ENCODE measurements at places on chromosomes 3 and 15.

- DNase-seq = no peak
Measured at GRCh38 chr3:85567071-85567676, 608.4 kb downstream of the CADM2 start.

DNA sequence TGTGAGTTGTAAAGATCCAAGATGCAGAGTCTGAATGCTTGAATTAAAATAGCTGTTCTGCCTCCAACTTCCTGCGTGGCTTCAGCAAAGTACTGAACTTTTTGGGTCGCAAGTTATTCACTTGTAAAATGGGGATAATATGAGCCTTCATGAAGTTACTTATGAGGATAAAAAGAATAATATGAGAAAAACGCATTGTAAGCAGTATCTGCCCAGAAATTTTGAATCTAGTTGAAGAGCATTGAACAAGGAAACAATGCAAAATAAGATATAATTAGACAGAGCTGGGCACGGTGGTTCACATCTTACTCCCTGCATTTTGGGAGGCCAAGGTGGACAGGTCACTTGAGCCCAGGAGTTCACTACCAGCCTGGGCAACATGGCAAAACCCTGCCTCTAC is 37.8 kb downstream of the AQP9 start:
- DNase-seq = no peak

GRCh38 chr3:188294113-188294512 is 140.2 kb downstream of the LPP start:
- DNase-seq = no peak

GRCh38 chr3:52385157-52385556 is 59.7 kb downstream of the SEMA3G start:
- DNase-seq = peak; percentile 27

DNA sequence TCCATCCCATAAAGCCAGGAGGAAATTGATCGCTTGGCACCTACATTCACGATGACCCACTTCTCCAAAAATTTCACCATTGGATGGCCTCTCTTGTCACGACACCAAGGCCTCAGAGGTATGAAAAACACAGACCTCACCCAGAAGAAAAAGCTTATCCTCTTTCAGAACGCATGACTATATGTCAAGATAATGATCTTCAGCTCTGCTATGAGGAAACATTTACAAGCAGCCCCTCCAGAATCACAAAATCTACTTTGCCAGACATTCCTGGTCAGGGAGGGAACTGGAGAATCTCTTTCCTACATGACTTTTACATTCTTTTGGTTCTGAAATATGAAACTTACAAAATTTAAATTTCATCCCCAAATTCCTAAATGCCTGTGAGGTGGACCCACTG is 122.7 kb downstream of the WNT5A start:
- no peak for DNase-seq

GRCh38 chr3:122948408-122948807 is 79.2 kb downstream of the SEMA5B start:
- no peak for DNase-seq

DNA sequence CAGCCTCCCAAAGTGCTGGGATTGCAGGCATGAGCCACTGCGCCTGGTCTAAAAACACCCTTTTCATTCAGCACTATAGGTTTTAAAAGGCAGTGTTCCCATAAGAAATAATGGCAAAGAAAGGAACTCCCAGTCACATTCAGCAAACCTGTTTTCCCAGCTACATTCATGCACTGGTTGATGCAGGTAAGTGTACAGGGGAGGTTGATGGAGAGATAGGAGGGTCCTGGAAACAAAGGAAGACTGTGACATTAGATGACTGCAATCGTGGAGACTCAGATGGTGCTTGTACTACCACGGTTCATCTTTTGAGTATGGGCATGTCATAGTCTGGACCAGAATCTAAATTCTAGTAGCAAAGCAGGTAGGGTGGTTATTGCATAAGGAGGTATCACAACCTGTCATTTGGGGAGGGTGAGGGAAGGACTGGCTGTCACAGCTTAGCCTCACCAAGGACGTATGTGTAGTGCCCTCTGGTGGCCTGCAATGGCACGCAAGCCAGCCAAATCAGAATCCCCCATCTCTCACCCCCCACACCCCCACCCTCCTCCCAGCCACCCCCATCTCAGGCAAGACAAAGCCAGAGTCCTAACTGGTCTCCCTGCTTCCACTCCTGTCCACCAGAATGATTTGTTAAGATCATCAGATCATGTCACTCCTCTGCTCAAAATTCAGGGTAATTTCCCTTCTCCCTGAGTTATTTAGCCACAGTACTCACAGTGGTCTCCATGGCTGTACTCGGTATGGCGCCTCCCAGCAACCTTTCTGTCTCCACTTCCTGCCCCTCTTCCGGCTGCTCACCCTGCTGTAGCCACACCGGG is 28.8 kb upstream of the UBL7 start:
- peak; percentile 62 for DNase-seq

DNA sequence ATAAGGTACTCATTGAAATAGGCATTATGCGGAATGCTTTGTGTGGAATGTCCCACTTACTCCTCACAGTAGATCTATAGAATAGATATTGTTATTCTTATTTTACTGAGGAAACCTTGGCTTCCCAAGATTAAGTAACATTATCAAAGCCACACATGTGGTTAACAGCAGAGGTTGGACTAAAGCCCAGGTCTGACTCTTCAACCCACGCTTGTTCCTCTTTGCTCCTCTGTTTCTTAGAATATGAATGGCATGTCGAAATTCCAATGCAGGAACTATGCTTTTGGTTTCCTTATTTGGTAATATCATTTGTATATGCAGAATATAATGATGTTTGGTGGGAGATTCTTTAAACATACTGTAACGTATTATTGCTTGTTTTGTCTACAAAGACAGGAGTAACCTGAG is 818.8 kb upstream of the LMCD1 start:
- no peak for DNase-seq

DNA sequence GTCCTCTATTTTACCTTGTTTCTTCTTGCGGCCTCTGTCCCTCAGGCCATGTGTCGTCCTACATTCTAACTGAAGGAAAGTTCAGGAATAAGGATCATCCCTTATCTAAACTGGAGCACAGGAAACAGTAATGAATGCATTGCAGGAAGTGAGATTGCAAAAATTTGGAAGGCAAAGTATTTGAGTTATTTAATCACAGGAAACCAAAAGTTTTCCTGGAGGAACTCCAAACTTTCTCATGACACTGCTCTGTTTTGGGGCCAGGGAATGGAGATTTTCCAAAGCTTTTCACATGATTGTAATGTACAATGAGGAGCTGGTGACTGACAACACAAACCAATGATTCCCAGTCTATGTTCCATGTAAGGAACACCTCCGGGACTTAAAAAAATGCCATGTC is 57.8 kb upstream of the PLSCR4 start:
- no peak for DNase-seq

DNA sequence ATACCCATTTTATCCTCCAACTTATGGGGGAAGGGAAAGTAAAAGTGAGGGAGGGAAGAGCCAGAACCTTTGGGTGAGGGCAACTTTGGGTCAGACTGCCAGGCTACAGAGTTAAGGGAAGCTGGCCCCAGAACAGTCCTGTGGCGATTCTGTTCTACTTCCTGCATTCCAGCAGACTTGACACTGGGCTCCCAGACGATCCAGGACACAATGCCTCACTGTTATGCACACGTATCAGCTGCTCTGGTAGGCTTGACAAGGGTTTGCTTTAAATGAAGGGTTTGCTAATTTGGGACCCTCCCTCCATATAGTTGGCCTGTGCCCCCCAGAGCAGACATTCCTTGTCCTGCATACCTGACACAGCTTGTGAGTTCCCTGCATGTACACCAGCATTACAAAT is 10.7 kb downstream of the GORASP1 start:
- DNase-seq = no peak

- DNase-seq = no peak
Measured at GRCh38 chr3:58021962-58022361, 13.7 kb downstream of the FLNB start.

DNA sequence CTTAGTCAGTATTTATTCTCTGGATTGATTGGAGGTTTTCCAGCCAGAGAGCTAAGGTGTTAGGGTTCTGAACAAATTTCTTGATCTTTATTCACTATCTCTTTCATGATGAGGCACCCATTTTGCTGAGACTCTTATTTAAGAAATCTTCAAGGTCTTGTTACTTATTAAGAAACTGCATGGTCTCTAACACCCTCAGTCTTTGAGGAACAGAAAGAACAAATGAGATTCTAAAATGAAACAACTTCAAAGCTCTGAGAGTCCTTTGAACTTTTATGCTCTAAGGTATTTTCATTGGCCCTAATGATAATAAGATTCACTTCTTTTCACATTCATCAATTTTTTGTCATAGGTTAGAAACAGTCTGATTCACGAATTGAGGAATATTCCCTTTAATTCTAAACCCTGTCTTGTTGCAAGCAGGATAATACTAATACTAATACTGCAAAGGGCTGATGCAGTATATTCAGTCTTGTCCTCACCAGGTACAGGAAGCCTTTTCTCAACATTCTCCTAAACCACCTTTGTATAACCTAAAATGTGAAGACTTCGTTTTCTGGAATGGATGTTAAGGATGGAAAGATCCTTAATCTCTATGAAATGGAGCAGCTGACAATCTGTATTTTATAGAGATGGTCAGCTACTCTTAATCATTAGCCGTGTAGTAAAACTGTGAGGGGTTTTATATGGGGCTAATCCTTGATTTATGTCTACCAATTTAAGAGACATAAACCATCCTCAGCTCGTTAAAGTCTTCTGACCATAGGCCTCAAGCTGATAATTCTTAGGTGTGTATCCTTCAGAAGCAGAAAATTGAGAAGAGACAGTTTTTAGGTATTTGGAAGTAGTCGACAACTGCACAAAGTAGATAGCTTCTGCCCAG is 198.3 kb downstream of the OTOL1 start:
- DNase-seq = no peak

DNA sequence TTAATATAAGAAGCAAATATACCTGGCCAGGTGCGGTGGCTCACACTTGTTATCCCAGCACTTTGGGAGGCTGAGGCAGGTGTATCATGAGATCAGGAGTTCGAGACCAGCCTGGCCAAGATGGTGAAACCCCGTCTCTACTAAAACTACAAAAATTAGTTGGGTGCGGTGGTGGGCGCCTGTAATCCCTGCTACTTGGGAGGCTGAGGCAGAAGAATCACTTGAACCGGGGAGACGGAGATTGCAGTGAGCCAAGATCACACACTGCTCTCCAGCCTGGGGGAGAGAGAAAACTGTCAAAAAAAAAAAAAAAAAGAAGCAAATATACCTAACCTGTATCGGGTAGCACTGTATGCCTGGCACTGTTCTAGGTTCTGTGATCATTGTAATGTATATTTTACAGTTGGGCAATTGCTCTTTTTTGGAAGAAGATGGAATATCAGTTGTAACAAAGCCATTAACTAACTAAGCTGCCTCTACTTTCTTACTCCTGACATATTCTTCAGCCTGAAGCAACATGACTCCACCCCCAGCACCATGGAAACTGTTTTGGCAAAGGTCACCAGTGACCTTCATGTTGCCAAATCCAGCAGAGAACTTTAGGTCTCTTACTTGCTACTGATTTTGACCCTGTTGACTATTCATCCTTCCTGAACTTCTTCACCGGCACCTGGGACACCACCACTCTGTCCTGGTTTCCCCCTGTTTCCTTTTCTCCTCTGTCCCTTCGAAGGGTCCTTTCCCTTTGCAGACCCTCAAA is 203.8 kb downstream of the RPLP1 start:
- DNase-seq = no peak

DNA sequence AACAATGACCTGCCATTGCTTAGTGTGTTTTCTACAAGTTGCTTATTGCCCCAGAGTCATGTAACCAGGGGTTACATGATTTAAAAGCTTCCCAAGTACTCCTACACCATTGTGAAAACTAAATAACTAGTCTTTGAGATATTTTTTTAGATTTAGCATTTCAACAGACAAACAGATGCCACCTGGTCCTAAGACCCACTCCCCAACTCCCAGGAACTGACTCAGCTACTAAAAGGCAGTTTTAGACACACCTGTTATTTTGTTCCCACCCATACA is 28.1 kb upstream of the KBTBD12 start:
- no peak for DNase-seq

GRCh38 chr3:132405188-132405587 is 12.1 kb upstream of the DNAJC13 start:
- DNase-seq = no peak

DNA sequence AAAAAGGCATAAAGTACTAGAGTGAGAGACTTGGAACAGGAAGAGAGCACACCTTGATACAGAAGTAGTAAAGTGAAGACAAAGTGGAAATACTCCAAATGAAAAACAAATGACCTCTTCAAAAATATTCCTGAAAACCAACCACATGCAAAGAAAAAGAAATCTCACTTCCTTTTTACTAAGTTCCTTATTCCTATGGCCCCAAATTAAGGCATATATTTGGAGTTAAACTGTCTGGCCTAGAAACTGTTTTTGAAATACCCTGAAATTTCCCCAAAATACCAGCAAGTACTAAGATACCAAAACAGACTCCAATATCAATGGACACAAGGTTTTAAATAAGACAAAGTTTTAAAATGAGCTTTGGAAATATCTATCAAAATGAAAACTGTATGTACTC is 58.2 kb downstream of the ZNF148 start:
- no peak for DNase-seq

- no peak for DNase-seq
Measured at GRCh38 chr3:10962481-10963036, 30.0 kb upstream of the SLC6A1 start.

GRCh38 chr3:122063908-122064307 is 8.7 kb downstream of the CD86 start:
- no peak for DNase-seq

DNA sequence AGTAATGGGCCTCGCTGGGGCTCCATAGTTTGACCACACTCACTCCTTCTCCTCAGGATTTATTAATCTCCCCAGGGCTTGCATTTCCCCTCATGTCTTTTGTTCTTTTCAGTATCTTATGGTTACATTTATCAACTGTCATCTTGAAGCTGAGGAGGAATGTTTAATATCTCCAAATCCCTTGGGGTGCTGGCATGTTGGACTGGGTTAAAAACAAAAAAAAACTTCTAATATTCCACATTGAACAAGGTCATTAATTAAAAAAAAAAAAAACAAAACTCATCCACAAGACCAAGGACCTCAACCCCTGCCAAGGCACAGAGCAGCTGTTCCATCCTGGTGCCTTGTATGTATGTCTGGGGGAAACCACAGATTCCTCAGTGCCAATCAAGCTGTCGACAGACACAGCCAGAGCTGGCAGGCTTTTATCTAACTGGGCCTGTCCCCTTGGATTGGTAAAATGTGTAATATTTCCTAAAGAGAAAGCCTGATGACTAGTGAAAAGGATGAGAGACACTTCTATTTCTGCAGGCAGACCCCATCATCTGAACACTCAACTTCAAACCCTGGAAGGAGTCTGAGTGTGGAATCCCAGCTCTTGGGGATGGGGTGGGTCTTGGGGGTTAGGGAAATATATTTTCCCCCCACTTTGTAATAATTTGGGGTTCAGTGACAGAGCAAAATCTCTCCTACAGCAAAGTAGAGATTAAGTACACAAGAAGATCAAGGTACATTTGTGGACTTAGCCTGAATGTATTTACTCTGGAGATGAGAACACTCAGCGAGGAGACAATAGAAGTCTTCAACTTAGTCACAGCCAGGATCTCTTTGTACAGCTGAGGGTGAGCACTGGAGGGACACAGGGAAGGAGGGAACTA is 69.1 kb downstream of the TTC23 start:
- no peak for DNase-seq
